Right cardiac atrium (tissue), 5 donors: ENCODE measurements at places on chromosomes 11 and 22.

GRCh38 chr11:34238966-34239365 lies 118.8 kb downstream of the ABTB2 start:
- no peak for DNase-seq

DNA sequence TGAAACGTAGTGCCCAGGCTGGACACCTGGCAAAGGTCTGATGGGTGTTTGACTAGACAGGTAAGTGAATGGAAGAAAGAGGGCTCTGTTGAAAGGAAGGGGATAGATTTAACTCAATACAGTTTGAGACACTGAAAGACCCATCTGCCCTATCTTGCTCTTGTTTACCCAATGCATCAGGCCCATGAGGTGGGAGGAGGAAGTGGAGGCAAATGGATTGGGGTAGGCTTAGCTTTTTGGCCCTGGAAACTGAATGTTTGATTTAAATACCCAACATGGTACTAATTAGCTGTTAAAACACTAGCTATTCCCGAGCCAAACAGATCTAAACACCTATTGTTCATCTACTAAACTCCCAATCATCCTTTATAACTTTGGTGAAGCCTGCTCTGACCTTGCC lies 3.5 kb upstream of the UVRAG start:
- no peak for DNase-seq

GRCh38 chr11:65505466-65506289 lies 6.8 kb downstream of the MALAT1 start:
- peak; percentile 12 for DNase-seq

- no peak for DNase-seq
Observed at GRCh38 chr11:114169821-114170220, 110.3 kb downstream of the ZBTB16 start.

GRCh38 chr11:112103446-112103845 lies 16.8 kb downstream of the SDHD start:
- no peak for DNase-seq

DNA sequence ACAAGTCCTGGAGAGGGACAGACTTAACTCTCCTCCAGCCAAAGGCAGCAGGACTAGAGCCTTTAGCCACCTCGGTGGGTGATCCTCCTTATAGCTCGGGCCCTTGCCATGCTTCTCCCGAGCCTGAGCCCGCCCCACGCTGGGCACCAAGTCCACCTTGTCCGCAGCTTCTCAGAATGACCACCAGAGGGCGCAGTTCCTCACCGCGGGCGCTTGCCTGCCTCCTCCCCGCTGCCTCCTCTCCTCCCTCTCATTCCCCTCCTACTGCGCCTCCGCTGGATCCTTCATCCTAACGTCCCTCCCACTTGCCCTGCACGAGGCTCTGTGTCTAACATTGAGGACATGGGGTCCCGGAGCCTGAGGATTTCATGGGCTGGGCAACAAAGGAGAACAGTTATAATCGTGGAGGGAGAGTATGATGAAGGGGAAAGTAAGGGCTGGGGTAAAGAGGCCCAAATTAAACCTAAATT lies 11.3 kb upstream of the MOGAT2 start:
- DNase-seq, result peak; percentile 81
